ENCODE measurements at places on chromosomes 1 and 21. TPM values are rescaled to one million over a fixed set of nuclear protein-coding genes. Genes with fewer than 3 reads are reported as not detected.

DNA sequence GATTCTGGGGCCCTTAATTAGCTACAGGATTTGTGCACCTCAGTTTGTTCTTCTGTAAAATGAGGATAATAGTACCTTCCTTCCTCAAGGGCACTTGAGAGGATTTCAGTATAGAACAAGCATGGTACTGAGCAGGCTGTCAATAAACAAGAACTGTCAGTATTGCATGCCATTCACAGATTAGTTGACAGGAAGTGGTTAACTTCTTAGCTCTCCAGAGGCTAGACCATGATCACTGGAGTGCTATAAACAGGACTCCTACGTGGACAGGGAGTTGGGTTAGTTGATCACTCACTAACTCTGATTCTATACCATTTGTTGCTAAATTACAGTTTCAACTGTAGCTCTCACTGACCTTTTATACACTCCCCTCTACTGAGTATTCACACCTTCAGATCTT is 126.2 kb upstream of the DAB1 start:
- no peak for DNase-seq

- no peak for DNase-seq
Measured at GRCh38 chr1:3349968-3350299, 104.5 kb upstream of the ARHGEF16 start.

- DNase-seq: no peak
Measured at GRCh38 chr1:182685215-182685614, 828 bp upstream of the RGS8 start.

DNA sequence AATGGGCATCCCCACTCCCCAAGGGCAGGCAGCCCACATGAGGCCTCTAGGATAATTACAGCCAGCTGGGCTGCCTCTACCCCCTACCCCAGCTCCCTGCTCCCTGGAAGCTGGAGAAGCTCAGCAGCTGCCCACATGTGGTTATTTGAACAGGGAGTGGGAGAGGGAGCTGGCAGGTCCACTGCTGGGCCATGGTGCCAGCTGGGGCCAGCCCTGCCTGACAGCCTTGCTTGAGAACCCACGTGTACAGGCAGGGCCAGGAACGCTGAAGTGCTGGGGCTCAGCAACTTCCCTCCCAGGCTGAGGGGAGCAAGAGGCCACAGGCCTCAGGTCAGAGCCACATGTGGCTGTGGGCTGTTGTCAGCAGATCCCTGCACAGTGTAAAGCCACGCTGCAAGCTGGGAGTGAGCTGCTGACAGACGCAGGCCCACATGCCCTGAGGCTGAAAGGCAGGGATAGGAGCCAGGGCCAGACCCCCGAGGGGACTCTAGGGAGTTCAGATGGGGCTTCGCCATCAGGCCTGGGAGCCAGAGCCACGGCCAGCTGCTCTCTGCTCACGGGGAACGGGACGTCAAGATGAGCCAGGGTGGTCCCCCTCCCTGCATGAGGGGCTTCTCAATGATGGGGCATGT is 129.0 kb downstream of the SYF2 start:
- no peak for DNase-seq

DNA sequence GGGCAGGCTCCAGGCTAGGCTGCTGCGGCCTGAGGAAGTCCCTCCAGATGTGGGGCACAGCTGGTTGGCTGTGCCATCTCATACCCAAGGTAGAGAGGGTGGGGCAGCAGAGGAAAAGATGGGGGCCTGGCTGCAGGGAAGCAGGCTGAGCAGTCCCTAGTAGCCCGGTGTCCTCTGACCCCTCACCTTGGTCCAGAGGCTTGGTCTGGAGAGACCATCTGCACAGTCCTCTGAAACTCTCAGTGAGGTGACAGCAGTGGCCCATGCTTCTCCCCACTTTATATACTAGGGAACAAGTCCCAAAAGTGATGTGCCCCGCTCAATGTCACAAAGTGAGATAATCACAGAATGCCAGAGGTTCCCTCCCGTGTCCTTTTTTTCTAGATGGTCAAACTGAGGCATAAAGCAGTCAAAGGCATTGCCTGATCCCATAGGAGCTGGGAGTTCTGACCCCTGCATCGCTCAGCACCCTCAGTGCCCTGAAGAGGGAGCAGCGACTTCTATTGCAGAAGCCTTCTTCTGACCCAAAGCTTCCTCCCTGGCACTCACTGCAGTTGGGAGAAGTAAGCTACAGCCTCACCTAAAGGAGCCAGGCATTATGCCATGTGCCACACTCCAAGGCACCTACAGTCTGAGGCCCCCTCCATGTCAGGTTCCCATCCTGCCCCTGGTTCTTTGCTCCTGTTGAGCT is 45.5 kb downstream of the TRABD2B start:
- no peak for DNase-seq

- no peak for DNase-seq
Measured at GRCh38 chr1:114314576-114314975, 160.9 kb upstream of the SYT6 start.

The IFI44 gene
- 24.0 TPM for total RNA-seq

The PADI2 gene
- 0.32 TPM for total RNA-seq

The SELL gene
- 2.0 TPM for total RNA-seq

The CFAP74 gene
- 0.98 TPM for total RNA-seq
